Heart left ventricle (tissue), 16 donors: ENCODE measurements at places on chromosomes 16 and 17. TPM values are rescaled to one million over a fixed set of nuclear protein-coding genes. Genes with fewer than 3 reads are reported as not detected.

GRCh38 chr17:507441-507840 lies 154.8 kb upstream of the RPH3AL start:
- DNase-seq = no peak

DNA sequence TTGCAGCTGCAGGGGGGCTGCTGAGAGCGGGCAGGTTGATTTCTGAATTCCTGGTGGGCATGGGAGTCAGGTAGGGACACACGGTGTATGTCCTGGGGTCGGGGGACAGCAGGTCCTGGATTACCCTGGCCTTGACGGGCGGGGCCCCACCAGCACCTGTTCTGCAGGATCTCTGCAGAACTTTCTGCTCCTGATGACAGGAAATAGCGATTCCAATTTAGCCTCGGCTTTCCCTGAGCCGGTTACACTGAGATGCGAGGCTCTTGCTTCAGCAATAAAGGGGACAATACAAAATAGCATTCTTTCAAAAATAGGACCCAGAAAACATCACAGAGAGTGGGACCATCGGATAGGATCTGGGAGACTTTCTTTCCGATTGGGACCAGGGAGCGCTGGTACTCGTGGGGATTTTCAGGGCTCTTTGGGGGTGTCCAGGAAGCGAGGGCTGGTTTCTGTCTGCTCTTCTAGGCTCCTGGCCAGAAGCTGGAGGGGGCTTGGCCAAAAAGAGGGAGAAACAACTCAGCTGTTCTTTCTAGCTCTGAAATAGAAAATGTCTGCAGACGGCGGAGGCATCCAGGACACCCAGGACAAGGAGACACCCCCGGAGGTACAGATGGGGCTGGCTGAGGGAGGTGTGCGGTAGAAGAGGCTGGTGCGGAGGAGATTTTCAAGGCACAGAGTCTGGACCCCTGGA lies 642 bp downstream of the ZNF205 start:
- DNase-seq = no peak

DNA sequence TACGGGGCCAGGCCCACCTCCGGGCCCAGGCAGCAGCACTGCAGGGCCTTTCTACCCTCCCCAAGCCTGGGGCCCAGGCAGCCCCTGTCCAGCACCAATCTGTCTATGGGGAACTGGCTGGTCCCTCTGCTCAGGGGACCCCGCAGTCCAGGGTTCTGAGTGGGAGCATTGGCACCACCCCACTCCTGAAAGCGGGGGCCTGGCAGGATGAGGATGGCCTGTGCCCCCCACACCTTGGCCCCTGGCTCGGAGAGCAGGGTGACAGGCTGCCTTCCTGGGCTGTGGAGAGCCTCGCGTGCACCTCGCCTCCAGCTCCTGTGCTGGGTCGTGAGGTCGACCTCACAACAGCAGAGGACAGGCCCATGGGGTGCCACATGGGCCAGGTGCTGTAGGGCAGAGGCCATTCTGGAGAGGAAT lies 1.4 kb downstream of the NPB start:
- no peak for DNase-seq

DNA sequence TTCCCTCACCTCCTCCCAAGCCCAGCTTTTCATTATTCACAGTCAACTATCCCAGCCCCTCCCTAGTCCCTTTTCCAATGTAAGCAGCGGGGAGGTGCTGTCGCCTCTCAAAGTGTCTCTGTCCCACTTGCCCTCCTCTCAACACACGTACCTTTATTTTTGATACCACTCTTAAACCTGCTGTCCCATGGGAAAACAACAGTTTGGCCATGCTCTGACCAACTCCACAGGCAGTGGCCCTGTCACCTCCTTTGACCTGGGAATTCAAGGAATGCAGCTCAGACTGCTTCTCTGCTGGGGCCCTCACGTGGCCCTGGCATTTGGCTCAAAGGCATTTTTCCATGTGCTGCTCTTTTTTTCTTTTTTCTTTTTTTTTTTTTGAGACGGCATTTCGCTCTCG lies 4.2 kb downstream of the LYRM9 start:
- DNase-seq = no peak

DNA sequence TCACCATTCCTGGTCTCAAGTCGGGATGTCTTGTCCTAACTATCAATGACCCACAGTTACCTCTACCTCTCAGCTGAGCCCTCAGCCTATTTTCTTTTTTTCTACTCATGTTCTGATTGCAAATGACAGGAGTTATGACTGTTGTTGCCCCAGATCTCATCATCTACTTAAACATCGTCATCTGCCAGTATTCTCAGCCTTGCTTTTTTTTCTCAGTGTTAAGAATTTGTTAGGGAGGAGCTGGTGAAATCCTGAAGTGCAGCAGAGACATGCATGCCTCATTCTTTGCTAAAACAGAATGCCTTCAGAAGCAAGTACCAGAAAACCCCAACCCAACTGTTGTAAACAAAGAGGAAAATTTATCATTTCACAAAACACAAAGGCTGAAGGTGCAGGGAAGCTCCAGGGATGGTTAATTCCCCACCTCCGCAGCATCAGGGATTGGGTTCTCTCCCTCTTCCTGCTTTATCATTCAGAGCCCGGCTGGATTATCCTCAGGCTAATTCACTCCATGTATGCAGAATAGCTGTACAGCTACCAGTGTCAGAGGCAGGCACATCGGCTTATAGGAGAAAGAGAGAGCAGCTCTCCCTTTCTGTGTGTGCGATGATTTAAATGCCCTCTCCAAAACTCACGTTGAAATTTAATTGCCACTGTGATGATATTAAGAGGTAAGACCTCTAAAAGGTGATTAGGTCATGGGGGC lies 540.8 kb upstream of the HSBP1 start:
- no peak for DNase-seq

GRCh38 chr16:86378831-86379504 lies 131.4 kb upstream of the FOXF1 start:
- no peak for DNase-seq

DNA sequence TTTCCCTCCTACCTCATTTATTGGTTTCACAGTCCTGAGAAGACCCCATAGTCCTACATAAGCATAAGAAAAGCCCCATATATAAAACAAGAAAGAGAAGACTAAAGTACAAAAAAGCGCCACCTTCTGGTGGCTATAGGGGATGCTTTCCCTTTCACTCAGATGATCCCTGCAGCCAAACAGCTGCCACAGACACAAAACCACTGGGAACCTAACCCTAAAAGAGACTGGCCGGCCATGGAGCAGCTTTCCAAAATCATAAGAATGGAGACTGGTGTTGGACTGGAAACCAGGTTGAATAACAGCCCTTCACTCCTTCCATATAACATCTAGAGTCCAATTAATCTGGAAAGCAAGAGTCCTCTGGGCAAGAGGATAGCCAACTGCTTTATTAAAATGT lies 11.4 kb downstream of the DYNC1LI2 start:
- no peak for DNase-seq

GRCh38 chr17:13265311-13265710 lies 247.5 kb upstream of the ELAC2 start:
- no peak for DNase-seq

DNA sequence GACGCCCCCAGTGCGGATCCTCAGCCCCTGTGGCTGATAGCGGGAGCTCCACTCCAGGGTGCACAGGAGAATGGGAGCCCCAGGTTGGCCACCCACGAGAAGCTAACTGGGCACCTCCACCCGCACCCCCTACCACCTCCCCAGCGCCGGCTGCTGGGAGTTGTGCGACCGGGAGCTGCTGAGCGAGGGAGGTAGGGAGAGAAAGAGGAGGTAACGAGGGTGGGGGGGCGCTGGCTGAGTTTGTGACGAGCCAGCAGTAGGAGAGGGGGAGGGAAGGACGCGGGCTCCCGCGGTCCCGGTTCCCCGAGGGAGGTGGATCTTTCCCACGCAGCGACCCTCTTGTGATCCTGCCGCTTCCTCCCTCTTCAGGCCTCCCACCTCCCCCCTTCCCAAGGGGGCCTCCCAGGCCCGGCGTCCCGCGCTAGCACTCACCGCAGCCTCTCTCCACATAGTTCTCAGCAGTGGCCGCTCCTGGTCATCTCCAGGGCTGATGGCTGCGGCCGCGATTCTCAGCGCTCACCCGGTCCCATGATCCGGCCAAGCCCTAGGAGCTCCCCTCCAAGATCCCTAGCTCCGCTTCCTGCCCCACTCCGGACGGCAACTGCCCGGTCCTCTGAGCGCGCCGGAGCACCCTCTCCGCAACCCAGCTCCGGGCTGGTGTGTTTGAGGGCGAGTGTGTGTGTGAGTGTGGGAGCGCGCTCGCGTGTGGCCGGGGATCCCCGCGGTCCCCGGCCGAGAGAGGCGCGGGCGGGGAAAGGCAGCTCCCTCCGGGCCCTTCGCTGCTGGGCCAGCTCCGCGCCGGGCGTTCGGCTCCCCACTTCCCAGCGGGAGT lies at the start of gene GRIN2A:
TSS of gene GRIN2A (minus strand) at position 207 of the 832 bp plus-strand sequence. CDS start 2,017 bp downstream, outside the sequence.
- no peak for DNase-seq

GRCh38 chr17:72407336-72407909 lies 286.6 kb downstream of the SOX9 start:
- DNase-seq = peak; percentile 33

DNA sequence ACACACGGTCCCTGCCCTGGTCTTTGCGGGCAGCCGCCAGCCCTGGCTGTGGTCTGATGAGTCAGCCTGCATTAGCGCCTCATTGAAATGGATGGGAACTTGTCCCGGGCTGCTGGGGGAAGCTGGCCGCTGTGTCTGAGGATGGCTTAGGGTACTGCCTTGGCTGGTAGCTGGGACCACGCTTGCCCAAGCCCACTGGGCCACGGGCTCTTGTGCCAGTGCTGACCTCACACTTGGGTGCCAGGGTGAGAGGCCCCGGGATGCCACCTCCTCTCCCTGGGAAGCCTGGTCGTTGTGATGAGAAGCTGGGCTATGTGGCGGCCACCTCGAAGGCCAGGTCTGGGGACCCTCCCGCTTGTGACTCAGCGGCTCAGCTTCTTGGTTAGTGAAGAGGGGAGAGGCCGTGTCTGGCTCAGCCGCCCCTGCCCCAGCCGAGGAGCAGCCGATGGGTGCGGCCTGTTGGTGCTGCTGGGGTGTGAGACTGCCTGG lies 10.7 kb downstream of the CACNA1H start:
- DNase-seq = no peak

- DNase-seq = peak; percentile 99
These were observed at the start of gene CDR2 for GRCh38 chr16:22374311-22375116. Gene CDR2, minus strand, starts transcription at chr16:22374619. Its CDS starts 310 bp downstream, at chr16:22374309.

- DNase-seq = no peak
These were observed 88.8 kb upstream of the ANKFN1 start for GRCh38 chr17:56064506-56064905.

- no peak for DNase-seq
These were observed 33.5 kb upstream of the SKAP1 start for GRCh38 chr17:48463526-48463925.

- no peak for DNase-seq
These were observed 42.7 kb upstream of the ANKFN1 start for GRCh38 chr17:56110463-56111135.

- no peak for DNase-seq
These were observed 1.4 kb downstream of the MPG start for GRCh38 chr16:79151-80054.

DNA sequence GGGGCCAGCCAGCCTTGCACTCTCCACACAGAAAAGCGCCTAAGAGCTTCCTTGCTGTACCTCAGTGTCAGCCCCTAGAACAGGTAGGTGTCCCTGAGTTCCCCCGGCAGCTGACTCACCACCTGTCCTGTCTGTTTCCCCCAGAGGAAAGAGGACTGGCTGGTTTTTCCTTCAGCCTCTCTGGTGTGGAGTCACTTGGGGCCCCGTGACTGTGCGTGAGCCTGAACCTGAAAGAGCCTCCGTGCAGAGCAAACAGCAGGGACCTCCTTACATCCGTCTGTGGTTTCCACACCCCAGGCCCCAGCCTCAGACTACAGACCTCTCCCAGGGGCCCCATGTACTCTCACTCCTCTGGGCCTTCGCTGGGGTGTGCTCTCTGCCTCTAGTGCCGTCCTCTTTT lies 87.8 kb downstream of the GNAO1 start:
- DNase-seq = no peak

DNA sequence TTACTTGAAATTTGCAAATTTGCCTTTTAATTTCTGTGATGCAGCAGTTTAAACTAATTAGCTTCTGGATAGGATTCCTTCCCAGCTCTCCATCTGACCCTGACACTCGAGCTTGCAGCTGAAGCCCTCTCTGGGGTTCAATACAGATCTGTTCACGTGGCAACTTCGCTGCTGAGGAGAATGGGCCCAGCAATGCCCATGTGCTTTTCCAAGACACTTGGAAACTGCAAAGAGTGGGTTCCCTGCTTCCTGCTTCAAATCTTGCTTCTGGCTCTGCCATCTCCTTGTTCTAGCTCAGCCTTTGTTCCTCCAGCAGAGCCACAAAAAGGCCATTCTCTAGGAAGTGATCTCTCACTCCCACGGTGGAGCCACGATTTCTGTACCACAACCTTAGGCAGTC lies 50.0 kb upstream of the IRX6 start:
- DNase-seq = no peak

GRCh38 chr17:43789482-43789881 lies 9.2 kb downstream of the CFAP97D1 start:
- DNase-seq = no peak

DNA sequence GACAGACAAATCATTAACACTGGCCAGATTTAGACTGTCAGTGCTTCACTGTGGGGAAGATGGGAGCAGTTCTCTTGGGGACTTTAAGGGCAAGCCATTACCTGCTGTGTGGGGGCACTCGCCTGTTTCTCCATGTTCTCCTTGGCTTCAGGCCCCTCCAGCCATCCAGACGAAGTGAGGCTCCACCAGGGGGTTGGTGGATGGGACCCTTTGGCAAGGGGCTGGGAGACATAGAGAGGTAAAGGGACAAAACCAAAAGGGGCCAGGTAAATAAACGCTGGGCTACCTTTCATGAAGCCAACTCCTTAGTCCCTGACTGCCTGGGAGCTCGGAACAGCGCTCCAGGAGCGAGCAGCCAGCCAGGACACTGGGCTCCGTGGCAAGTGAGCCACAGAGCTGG lies 14.0 kb downstream of the TBX4 start:
- peak; percentile 5 for DNase-seq

DNA sequence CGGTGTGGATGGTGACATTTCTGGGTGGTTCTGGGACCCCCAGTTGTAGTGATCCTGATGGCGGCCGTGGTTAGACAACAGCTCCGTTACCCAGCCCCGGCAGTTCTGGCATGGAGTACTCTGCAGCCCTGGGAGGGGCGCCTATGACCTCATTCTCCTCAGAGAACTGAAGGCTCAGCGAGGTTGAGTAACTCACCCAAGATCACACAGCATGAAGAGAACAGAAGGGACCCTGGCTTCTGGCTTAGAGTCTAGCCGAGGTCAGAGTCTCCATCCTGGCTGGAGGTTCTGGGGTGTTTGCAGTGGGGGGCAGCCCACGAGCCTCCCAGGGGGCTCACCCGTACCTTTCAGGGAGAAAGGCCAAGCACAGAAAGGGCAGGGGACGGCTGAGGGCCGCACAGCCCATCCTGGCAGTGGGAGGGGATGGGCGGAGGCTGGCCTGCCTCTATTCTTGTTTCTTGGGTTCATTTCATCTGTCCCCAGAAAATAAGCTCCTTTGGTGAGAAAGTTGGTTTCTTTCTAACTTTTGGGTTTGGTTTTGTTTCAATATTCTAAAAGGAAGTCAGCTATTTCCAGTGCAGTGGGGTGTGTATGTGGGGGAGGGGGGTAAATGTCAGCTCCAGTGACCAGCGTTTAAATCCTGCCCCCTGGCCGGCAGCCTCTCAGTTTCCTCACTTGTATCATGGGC lies 13.2 kb downstream of the ZFPM1 start:
- no peak for DNase-seq

- DNase-seq = peak; percentile 73
These were observed at the start of gene QPRT for GRCh38 chr16:29678691-29679267. Gene QPRT, plus strand, starts transcription at chr16:29679180. Its CDS starts 18 bp downstream, at chr16:29679198.

RFNG gene
- total RNA-seq = 16.4 TPM

SREBF1 gene
- 17.8 TPM for total RNA-seq

KRTAP4-1 gene
- not detected for total RNA-seq

UTS2R gene
- total RNA-seq = 4.6 TPM

OR1F1 gene
- total RNA-seq = not detected

USP6 gene
- 0.07 TPM for total RNA-seq

BCAR1 gene
- 51.4 TPM for total RNA-seq

CX3CL1 gene
- 10.1 TPM for total RNA-seq

NME2 gene
- 289 TPM for total RNA-seq

CDR2L gene
- total RNA-seq = 15.0 TPM
